A673 (cell line): ENCODE measurements at places on chromosomes 1 and 21. TPM values are rescaled to one million over a fixed set of nuclear protein-coding genes. Genes with fewer than 3 reads are reported as not detected.
A peak's percentile ranks its signal among the peaks of the same experiment; 100 is the strongest.

The PTTG1IP gene
- total RNA-seq = 216 and 217 TPM in 2 replicates

GRCh38 chr1:41293779-41294178, 51.7 kb upstream of the SCMH1 start:
- no peak for DNase-seq

The AZIN2 gene
- 3.6 and 4.6 TPM in 2 replicates for total RNA-seq

The RAB4A gene
- 46.5 and 51.6 TPM in 2 replicates for total RNA-seq

DNA sequence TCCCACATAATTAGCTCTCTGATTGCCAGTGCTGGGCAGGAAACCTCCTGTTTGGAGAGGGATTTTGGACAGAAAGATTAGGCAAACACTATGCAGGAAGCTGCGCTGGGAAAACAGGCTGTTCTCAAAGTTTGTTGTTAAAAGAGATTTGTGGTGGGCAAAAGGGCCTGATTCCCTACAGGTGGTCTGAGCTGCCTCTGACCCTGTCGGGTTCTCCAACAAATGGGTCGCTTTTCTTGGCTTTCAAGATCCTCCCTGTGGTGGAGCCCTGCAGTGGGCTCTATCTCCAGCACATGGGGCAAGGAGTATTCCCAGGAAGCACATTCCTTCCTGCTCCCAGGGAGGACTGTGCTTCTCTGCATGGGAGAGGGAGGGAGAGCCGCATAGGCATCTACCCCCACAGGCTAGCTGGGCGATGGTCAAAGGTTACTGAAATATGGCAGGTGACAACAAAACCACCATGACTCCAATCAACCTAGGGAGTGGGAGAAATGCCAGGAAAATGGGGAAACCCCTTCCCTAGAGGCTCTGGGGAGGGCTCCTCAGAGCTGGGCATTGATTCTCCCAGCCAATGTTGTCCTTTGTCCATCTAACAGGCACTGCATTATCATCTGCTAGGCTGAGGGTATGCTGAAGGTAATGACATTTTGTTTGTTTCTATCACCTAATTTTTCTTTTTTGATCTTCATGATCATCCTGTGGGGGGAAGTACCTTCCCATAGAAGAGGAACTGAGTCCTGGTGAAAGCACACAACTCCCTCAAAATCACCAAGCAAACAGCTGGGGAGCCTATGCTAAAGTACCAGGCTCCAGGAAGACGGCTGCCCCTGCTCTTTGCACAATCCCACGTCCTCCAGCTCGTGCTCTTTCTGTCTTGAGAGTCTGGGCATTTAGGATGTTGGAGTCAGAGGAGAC, 85.3 kb downstream of the PLXNA2 start:
- no peak for DNase-seq

The C1orf141 gene
- not detected in 2 replicates for total RNA-seq

DNA sequence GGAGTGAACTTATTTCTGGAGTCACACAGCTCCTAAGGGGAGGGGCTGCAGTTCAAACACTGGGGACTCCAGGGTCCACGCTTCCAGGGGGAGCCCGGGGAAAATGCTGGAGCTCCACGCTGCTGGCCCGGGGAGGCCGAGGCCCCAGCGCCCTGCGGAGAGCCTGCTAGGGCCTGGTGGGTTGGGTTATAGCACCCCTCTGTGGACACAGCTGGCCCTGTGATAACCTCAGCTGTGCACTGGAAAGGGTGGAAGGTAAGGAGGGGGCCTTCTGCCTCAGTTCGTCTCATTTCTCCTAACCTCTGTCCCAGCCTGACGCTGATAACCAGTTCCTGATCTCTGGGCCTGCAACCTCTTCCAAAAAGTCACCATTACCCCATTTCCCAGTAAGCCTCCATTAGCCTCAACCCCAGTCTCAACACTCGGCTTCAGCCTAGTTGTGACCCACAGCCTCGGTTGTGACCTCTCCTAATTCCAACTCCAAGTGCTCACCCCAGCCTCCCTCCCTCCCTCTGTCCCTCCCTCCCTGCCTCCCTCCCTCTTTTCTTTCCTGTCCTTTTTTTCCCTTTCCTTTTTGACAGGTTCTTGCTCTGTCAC, 7.1 kb downstream of the NBL1 start:
- DNase-seq = peak; percentile 62

The HAPLN2 gene
- not detected in 2 replicates for total RNA-seq

- DNase-seq = peak; percentile 46
Observed at GRCh38 chr1:118250232-118250631, 65.2 kb upstream of the SPAG17 start.

The TRAF3IP3 gene
- total RNA-seq = 1.2 and 1.6 TPM in 2 replicates

GRCh38 chr1:54367613-54368012, 38.6 kb downstream of the SSBP3 start:
- no peak for DNase-seq

DNA sequence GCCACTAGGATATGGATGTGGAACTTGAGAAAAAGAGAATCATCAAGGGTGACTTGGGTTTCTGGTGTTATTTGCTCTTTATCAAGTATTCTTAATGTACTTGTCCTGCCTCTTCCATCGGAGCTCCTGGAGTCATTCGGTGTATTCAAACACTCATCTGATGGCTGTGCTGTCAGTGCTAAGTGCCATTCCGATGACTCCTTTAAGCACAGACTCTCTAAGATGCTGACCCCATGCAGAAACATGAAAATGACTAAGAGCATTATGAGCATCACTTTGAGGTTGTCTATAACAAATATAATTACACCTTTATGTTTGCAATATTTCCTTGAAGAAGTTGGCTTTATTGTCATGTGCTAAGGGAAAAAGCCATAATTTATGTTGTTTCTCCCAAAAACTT, 11.3 kb upstream of the RPL5 start:
- DNase-seq = no peak

- no peak for DNase-seq
Observed at GRCh38 chr1:7407980-7408770, 362.9 kb upstream of the VAMP3 start.

GRCh38 chr1:109892561-109893368, 17.9 kb upstream of the CSF1 start:
- DNase-seq = no peak

GRCh38 chr21:42228709-42229220, 9.8 kb downstream of the ABCG1 start:
- DNase-seq = no peak
